Transverse colon (tissue), 4 donors: ENCODE measurements at places on chromosomes 4 and X. TPM values are rescaled to one million over a fixed set of nuclear protein-coding genes. Genes with fewer than 3 reads are reported as not detected.

CLTRN gene
- total RNA-seq, result not detected

EXOC1 gene
- total RNA-seq, result 26.2 TPM

GRCh38 chr4:3316146-3316545, 23.3 kb downstream of the RGS12 start:
- no peak for DNase-seq
- H3K4me1 ChIP-seq, result no peaks in the 10 kb centered on the region
- H3K27ac ChIP-seq, result no peak overlapping the region
- no peaks in the 10 kb centered on the region for H3K27me3 ChIP-seq
- no peaks in the 10 kb centered on the region for H3K36me3 ChIP-seq

EDA gene
- 12.4 TPM for total RNA-seq

GRCh38 chrX:118734909-118735308, 7.5 kb downstream of the IL13RA1 start:
- H3K27ac ChIP-seq, result no peak overlapping the region
- H3K36me3 ChIP-seq, result no peaks in the 10 kb centered on the region
- no peaks in the 10 kb centered on the region for H3K4me1 ChIP-seq
- H3K4me3 ChIP-seq, result no peak overlapping the region
- DNase-seq, result no peak

LPAR4 gene
- 0.16 TPM for total RNA-seq

GRCh38 chrX:6813836-6814370, 279.0 kb upstream of the VCX3A start:
- H3K36me3 ChIP-seq, result no peaks in the 10 kb centered on the region
- no peak overlapping the region for H3K4me3 ChIP-seq
- no peaks in the 10 kb centered on the region for H3K27me3 ChIP-seq
- no peak overlapping the region for H3K27ac ChIP-seq
- DNase-seq, result no peak

- H3K36me3 ChIP-seq, result no peaks in the 10 kb centered on the region
- H3K27me3 ChIP-seq, result peaks cover 13% of the 10 kb centered on the region
- no peak overlapping the region for H3K4me3 ChIP-seq
- H3K27ac ChIP-seq, result peak overlapping the region; percentile 43
Measured at GRCh38 chrX:6225911-6226595, 2.6 kb downstream of the NLGN4X start.

SLC25A6 gene
- 522 TPM for total RNA-seq

GRCh38 chr4:185534511-185534865, 819 bp downstream of the PDLIM3 start:
- H3K27me3 ChIP-seq, result peaks cover 67% of the 10 kb centered on the region
- peak overlapping the region; percentile 58 for H3K4me3 ChIP-seq
- peak overlapping the region; percentile 95 for H3K27ac ChIP-seq
- H3K36me3 ChIP-seq, result no peaks in the 10 kb centered on the region
- peaks cover 6% of the 10 kb centered on the region for H3K4me1 ChIP-seq

COX7B2 gene
- not detected for total RNA-seq
